ENCODE measurements at places on chromosomes 2 and 18. TPM values are rescaled to one million over a fixed set of nuclear protein-coding genes. Genes with fewer than 3 reads are reported as not detected.

DNA sequence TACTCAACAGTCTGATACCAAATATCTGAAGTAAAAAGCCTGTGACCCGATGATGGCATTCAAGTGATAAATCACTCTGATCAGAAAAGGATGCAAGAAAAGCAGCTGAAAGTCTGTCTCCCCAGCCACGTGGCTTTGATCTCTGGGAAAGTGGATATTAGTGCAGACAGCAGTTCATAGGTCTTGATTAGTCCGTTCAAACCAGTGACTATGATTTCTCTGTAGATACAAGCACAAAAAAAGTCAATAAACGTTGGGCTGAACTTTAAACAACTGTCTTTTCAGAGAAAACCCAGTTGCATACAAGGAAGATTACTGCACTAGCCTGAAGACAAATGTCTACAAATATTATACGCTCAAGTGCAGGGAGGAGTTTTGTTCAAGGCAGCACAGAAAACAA, 107.7 kb upstream of the CDC42EP3 start:
- H3K4me1 ChIP-seq: no peaks in the 10 kb centered on the region
- no peak overlapping the region for H3K4me3 ChIP-seq
- no peaks in the 10 kb centered on the region for H3K36me3 ChIP-seq
- no peak overlapping the region for H3K27ac ChIP-seq
- no peaks in the 10 kb centered on the region for H3K27me3 ChIP-seq
- DNase-seq: no peak

DNA sequence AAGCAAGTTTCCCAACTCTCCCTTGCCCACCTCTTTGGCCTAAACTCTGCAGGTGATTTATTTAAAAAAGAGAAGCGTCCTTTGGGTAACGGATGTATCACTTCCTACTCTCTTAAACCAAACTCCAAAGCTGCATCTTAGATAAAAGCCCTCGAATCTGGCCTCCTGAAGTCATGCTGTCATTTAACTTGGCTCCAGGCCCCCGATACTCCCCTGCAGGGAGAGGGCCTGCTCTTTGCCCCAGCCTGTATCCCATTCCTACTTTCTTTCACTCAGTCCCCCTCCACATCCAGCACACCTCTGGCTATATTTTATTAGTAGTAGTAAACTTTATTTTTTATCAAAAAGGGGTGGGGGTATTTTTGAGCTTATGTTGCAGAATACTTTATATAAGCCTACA, 19.0 kb downstream of the TEKT4 start:
- no peak for DNase-seq
- no peaks in the 10 kb centered on the region for H3K4me1 ChIP-seq
- H3K27me3 ChIP-seq: peaks cover 5% of the 10 kb centered on the region
- no peak overlapping the region for H3K27ac ChIP-seq

- no peak overlapping the region for H3K27ac ChIP-seq
- DNase-seq: no peak
- no peaks in the 10 kb centered on the region for H3K27me3 ChIP-seq
- peaks cover 3% of the 10 kb centered on the region for H3K4me1 ChIP-seq
These were observed 48.5 kb downstream of the ANKRD12 start for GRCh38 chr18:9184998-9185613.

GRCh38 chr2:133085646-133086045, 415.6 kb upstream of the LYPD1 start:
- no peaks in the 10 kb centered on the region for H3K36me3 ChIP-seq
- no peak for DNase-seq
- no peaks in the 10 kb centered on the region for H3K4me1 ChIP-seq

GRCh38 chr2:39567507-39567906, 98.2 kb upstream of the TMEM178A start:
- H3K4me1 ChIP-seq: no peaks in the 10 kb centered on the region
- H3K27me3 ChIP-seq: no peaks in the 10 kb centered on the region
- no peak overlapping the region for H3K27ac ChIP-seq
- no peak overlapping the region for H3K4me3 ChIP-seq
- no peak for DNase-seq
- no peaks in the 10 kb centered on the region for H3K36me3 ChIP-seq

DNA sequence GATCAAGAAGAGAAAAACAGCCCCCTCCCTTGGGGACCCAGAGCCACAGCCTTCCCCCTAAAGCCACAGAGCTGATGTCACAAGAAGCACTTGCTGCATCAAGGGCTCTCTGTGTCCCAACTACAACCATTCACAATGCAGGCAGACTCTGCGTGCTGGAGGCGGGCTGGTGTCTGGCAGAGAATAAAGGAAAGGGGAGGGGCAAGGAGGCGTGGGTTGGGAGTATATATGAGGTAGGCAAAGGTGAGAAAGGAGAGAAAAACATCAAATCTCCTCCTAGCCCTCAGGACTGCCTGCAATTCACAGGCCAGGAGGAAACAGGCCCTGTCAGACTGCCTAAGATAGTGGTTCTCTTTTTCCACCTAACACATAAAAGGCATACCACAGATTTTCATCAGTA, 48.8 kb upstream of the IHH start:
- H3K27me3 ChIP-seq: no peaks in the 10 kb centered on the region
- H3K36me3 ChIP-seq: no peaks in the 10 kb centered on the region
- DNase-seq: no peak
- no peak overlapping the region for H3K4me3 ChIP-seq

The PROKR1 gene
- total RNA-seq: not detected

The TEX44 gene
- not detected for total RNA-seq
